Stimulated activated CD4-positive, alpha-beta T cell treated with anti-CD3 and anti-CD28 coated beads, Interleukin-1b, Interleukin-23, amount 100 ng/mL, for 1 hour (primary cell): ENCODE measurements at places on chromosomes 7 and 10.

DNA sequence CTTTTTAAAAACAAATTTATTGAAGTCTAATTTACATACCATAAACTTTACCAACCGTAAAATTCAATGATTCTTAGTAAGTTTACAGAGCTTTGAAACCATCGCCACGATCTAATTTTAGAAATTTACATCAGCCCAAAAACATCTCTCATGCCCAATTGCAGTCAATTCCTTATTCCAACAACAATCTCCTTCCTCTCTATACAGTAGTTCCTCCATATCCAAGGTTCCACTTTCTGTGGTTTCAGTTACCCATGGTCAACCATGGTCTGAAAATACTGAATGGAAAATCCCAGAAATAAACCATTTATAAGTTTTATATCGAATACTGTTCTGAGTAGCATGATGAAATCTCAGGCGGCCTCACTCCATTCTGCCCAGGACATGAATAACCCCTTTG lies 183.4 kb upstream of the ADCY1 start:
- DNase-seq, result no peak

- DNase-seq, result no peak
These were observed 27.1 kb downstream of the PRLHR start for GRCh38 chr10:118568327-118568848.

- no peak for DNase-seq
These were observed 575.6 kb downstream of the ARL4A start for GRCh38 chr7:13262929-13263530.

DNA sequence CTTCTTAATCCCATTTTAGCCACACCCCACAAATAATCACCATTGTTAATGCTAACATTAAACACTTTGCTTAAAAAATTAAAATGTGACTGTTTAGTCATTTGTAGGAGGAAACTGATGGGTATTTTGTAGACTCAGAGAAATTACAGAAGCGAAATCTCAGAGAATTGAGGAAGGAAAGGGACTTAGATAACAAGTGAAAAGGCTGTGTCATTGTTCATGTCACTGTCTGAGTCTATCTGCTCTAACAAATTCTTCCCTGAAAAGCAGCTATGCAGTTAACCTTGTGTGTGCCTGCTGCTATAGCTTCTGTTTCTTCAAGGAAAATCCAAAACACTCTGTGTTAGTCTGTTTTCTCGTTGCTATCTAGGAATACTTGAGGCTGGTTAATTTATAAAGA lies 40.9 kb upstream of the PLXDC2 start:
- no peak for DNase-seq

- no peak for DNase-seq
These were observed 95.3 kb downstream of the MYOF start for GRCh38 chr10:93386631-93387369.

DNA sequence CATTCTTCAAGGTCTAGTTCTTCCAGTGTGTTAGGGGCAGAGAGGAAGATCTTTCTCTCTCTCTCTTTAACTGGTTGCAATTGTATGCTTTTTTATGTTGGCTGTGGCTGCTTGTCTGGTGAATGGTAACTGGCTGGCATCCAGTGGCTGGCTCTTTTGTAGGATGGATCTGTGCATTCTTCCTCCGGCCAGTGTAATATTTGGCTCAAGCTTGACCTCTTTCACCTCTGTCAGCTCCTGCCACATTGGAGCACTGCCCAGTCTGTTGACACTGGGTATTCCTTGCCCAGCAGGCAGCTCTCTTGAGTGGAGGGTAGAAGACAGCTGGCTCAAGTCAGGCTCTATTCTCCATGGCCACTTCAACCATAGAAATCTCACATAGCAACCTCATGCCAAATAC lies 528.3 kb downstream of the PHTF2 start:
- no peak for DNase-seq
